T follicular helper cell (primary cell): ENCODE measurements at places on chromosomes 16 and 17.

GRCh38 chr16:52451971-52452421 is 94.9 kb downstream of the TOX3 start:
- DNase-seq: no peak

DNA sequence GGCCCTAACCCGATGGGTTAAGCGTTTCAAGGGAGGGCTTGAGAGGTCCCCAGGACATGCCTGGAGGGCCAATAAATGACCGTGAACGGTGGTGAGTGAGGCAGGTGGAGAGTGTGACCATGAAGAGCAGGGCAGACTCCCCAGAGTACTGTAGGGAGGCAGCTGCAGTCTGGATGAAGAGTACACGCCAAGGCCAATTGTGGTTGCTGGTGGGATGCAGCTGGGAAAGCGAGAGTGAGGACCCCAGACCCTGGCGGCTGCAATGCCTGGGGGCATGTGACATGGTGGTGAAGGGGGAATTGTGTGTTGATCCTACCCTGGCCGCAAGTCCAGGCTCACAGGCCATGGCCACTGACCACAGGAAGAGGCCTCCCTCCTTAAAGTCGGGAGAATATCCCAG is 62.9 kb downstream of the TMEM235 start:
- no peak for DNase-seq

- DNase-seq: no peak
Measured at GRCh38 chr17:39666231-39666600, 1.1 kb downstream of the TCAP start.

DNA sequence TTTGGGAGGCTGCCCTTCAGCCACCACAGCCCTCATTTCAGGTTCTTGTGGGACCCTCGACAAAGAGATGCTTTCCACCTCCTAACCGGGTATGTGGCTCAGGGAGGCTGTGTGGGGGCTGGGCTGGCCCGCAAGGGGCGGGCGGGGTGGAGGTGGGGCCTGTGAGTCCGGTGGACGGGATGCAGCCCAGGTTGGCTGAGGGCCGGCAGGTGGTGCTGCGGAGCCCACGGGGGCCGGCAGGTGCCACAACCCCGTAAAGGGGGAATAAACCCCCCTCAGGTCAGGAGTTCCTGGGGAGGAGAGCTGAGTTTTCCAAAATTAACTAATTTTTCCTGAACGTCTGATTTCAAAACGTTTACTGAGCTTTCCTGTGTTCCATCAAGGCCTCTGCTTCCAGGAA is 4.9 kb upstream of the CIAO3 start:
- DNase-seq: no peak

- peak; percentile 23 for DNase-seq
Measured at GRCh38 chr17:66200685-66201092, 8.8 kb upstream of the CEP112 start.

DNA sequence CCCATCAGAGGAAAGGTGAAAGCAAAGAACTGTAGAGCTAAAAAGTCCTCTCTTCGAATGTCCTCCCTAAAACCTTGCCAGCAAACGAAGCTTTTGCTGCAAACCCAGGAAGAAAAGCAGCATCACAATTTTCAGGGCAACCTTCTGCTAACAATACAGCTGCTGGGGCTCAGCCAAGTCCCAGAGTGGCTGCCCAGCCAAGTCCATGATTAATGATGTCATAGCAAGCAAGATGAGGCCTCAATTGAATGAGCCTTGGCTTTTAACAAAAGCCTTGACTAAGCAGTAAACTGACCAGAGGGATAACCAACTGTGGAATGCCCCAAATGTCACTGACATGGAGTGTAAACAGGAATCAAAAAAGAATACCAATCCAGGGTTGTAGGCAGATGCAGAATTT is 342.7 kb downstream of the PMP22 start:
- DNase-seq: no peak

DNA sequence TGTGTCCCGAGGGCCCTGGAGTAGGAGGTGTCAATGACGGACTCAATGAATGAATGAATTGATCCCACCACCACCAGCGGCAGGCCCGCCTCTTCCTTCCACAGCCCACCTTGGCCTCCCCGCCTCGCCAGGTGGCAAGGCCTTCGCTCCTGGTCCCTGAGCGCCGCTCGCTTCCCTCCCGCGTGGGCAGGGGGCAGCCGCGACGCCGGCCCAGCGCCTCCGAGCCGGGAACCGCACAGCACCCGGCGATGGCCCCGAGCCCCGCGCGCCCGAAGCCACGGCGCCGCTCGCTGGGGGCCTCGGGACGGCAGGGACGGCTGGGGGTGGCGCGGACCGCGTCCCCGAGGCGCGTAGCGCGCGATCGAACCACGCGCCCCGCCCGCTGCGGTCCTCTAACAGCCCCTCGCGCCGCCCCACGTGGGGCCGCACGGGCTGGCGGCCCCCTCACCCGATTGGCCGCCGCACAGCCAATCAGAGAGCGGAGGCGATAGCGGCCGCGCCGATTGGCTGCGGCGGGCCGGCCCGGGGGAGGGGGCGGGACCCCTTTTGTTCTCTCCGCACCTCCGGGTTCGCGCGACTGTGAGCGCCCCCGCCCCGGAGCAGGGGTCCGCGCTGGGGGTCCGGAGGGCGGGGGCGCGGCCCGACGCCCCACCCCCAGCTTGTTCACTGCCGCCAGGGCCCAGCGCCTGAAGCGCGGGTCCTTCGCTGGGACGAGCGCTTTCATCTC is 31.4 kb downstream of the ACTG1 start:
- peak; percentile 44 for DNase-seq

- no peak for DNase-seq
Measured at GRCh38 chr16:67449336-67449735, 18.4 kb downstream of the HSD11B2 start.

DNA sequence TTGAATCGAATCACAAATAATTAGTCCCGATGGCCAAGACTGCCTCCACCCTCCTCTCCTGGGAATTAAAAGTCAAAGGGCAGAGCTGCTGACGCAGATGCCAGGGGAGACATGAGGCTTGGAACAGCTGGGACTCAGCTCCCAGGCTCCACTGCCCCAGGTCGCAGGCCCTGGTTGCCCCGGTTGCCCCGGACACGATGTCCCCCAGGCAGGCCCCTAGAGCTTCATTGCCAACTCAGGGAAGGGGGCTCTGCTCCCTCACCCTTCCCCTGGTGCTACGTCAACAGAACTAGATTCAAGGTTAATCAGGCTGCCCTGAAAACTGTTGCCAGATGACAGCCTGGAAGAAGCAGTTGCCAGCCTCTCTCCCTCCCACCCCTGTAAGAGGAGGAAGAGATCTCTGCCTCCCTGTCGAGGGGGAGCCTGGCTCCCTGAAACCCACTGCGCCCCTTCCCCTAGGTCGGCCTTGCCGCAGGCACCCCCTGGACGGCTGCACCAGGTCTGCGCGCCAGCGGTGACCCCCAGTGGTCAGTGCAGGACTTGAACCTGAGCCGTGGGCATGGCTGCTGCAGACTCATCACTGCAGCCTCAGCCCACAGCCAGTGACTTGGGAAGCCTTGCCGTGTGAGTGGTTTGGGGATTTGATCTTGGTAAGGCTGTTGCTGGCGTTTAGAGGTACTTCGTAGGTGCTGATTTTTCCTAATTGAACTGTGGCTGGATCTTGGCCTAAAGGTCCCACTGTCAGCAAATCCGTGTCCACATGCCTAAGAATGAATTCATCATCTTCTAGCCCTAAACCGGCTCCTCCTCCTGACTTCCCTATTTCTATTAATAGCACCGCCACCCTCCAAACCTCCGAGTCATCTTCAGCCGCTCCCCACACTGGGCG is 84.1 kb upstream of the TOB1 start:
- peak; percentile 31 for DNase-seq

GRCh38 chr17:35765086-35765710 is 4.5 kb downstream of the C17orf50 start:
- DNase-seq: no peak

DNA sequence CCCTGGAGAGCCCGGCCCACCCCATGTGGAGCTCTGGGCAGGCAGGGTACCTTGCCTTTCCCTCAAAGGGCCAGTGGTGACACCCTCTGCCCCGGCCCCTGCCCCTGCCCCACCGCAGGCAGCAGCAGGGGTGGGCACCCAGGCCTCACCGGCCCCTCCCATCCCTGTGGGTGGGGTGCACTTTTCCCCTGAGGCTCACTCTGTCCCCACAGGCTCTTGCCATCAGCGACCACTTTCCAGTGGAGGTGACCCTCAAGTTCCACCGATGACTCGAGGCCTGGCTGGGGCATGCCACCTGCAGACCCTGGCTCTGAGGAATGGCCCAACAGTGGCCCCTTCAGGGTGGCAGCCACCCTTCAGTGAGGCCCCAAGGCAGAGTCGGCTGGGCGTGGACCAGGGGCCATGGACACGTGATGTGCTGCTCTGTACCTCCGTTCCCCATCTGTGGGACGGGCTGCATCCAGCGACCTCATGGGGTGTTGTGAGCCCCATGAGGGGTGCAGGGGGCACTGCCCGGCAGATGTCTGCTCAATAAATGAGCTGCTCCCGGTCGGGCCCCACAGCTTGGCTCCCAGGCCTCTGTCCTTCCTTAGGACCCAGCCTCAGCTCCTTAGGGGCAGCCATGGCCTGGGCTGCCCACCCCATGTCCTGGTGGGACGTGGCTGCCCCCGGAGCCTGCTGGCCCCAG is 2.0 kb downstream of the DNASE1L2 start:
- DNase-seq: no peak

GRCh38 chr16:80924372-80924978 is 82.2 kb downstream of the CMC2 start:
- peak; percentile 4 for DNase-seq

DNA sequence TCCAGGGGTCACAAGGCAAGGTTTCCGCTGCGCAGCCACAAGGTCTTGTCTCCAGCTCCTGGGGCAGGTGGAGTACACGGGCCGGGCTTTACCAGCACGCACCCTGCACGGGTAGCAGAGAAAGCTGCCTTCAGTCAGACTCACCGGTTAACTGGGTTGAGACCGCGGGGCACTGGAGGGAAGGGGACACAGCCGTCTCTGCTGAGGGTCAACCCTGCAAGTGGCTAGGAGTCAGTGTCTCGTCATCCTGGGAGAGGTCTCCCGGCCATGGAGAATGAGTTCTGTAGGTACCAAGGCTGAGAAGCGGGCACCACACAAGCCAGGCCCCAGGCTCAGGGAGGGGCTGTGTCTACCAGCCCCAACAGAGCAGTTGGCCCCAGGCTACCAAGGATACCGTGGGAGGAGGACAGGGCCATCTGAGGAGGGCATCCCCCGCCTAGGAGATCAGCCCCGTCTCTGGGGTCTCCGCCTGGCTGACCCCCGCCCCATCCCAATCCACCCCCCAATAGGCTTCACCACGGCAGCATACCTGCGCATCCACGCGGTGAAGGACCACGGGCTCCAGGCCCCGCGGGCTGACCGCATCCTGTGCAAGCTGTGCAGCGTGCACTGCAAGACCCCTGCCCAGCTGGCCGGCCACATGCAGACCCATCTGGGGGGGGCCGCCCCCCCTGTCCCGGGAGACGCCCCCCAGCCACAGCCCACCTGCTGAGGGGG is 2.8 kb upstream of the PRRT2 start:
- no peak for DNase-seq

DNA sequence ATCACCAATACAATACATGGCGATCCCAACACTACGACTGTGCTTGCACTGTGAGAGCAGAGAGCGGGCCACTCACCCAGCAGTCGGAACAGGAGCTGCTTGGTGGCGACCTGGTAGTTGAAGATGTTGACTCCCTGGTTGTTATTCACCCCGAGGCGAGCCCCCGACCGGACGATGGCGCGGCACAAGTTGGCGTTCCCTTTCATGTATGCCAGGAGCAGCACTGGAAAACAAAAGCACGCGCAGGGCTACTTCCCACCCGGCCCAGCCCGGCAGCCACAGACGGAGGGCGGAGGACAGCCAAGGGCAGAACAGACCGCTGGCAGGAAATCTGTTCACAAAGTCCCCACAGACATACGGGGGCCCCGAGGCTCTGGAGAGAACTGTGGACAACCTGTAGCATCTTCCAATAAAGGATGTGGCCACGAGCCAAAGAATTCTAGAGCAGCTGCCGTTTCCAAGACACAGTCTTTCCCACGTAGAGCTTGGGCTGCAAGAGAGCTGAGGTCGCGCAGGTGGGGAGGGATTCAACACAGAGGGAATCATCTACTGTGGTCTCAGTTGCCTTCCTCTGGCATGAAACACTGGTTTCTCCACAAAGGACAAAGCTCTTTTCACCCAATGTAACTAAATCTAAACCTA is 27.8 kb downstream of the CYB5D2 start:
- DNase-seq: no peak

DNA sequence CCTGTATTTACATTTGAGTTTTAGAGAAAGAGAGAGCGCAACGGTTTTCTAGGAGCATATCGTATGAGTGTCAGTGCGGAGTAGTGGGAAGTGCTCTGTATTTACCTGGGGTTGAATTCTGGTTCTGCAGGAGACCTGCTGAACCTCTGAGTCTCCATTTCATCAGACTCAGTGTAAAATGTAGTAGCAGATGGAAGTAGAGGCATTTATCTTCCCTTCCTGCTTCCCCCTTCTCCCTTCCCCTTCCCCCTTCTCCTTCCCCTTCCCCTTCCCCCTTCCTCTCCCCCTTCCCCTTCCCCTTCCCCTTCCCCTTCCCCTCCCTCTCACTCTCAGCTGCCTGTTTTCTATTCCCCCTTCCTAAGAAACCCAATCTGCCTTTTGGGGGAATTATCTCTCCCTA is 426.9 kb downstream of the NPIPA7 start:
- no peak for DNase-seq

DNA sequence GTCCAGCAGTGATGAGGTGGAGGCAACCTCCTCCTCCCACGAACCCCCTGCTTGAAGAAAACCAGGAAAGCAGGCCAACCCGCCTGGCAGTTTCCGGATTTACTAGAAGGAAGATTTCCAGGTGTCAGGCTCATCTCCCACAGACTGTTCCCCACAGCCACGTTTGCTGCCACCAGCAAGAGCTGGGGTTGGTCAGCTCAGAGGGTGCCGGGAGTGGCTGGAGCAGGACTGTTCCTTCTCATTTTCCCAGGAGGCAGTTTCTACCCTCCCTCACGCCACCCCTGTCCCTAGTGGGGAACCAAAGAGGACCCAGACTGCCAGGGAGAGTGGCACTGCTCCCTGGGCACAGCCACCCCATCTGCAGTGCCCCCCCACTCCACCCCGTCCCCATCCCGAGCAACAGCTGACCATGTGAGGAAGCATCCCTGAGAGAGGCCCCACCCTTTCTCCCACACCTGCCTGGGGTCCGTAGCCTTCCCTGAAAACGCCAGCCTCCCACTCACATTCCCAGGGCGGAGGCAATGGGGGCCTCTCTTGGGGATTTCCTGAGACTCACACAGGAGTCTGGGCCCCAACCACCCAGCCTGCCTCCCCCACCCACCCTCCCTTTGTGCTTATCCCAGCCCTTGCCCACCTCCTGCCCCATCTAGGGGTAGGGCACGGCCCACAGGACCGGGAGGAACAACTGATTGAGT is 5.9 kb downstream of the KRT17 start:
- no peak for DNase-seq

DNA sequence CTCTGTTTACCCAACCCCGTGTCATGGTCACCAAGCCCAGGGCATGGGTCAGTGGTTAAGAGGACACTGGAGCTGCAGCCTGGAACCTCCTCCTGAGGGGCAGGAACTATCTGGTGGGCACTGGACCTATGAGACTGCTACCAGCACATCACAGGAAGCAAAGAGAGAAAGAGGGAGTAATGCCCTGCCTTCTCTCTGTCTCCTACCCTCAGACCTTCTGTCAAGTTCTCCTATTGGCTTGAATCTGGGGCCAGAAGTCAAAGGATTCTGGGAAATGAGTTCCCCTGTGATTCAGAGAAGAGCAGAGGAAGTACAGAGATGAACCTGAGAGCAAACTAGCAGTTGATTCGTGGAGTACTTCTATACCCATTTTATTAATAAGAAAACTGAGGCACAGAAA is 123.0 kb upstream of the GNAO1 start:
- DNase-seq: no peak

- DNase-seq: no peak
Measured at GRCh38 chr17:72946156-72946555, 146.3 kb downstream of the SLC39A11 start.

- no peak for DNase-seq
Measured at GRCh38 chr17:42405076-42405475, 16.8 kb upstream of the STAT3 start.

GRCh38 chr16:66539623-66540469 is 10.1 kb downstream of the TK2 start:
- no peak for DNase-seq
